ENCODE measurements at places on chromosomes 12 and 14.

- DNase-seq = no peak
Observed at GRCh38 chr12:47277972-47278448, 198.3 kb upstream of the AMIGO2 start.

GRCh38 chr12:96361074-96361473 lies 39.2 kb downstream of the CDK17 start:
- no peak for DNase-seq

GRCh38 chr14:100622224-100622623 lies 35.0 kb upstream of the BEGAIN start:
- no peak for DNase-seq

DNA sequence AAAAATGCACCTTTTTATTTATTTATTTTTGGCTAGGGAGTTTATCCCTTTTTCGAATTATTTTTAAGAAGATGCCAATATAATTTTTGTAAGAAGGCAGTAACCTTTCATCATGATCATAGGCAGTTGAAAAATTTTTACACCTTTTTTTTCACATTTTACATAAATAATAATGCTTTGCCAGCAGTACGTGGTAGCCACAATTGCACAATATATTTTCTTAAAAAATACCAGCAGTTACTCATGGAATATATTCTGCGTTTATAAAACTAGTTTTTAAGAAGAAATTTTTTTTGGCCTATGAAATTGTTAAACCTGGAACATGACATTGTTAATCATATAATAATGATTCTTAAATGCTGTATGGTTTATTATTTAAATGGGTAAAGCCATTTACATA lies 14.9 kb upstream of the SNAPC1 start:
- no peak for DNase-seq
